NCI-H1092 treated with DMSO at 0.1 percent for 48 hours (cell line): ENCODE measurements at places on chromosomes 2 and 18.

- DNase-seq: no peak
Observed at GRCh38 chr18:73879328-73879727, 268.3 kb downstream of the FBXO15 start.

- DNase-seq: no peak
Observed at GRCh38 chr2:163341426-163341825, 394.4 kb downstream of the FIGN start.

- DNase-seq: no peak
Observed at GRCh38 chr18:50190236-50190635, 4.7 kb downstream of the MYO5B start.

DNA sequence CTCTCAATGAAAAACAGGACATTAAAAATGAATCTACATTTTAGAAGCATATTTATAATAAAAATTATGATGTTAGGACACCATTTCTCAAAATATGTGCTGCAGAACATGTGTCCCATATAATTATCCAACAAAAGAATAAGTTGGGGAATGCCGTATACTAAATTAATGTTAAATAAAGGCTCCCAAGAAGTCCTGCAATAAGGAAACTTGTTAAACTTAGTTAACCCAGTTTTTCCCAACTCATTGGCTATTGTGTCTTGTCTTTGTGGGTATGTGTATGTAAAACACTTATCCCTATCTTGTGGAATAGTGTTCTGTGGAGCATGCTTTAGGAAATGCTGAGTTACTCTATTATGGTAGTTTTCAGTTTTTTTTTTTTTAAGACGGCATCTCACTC lies 25.6 kb upstream of the GTF2A1L start:
- no peak for DNase-seq

- no peak for DNase-seq
Observed at GRCh38 chr2:32699151-32699550, 71.3 kb downstream of the TTC27 start.

- DNase-seq: peak; percentile 69
Observed at GRCh38 chr2:25341753-25342371, at the start of gene DNMT3A. Gene DNMT3A, minus strand, starts transcription at chr2:25341925. Its CDS starts 27,941 bp downstream, at chr2:25313984.

GRCh38 chr2:117760916-117761315 lies 53.6 kb upstream of the DDX18 start:
- no peak for DNase-seq

DNA sequence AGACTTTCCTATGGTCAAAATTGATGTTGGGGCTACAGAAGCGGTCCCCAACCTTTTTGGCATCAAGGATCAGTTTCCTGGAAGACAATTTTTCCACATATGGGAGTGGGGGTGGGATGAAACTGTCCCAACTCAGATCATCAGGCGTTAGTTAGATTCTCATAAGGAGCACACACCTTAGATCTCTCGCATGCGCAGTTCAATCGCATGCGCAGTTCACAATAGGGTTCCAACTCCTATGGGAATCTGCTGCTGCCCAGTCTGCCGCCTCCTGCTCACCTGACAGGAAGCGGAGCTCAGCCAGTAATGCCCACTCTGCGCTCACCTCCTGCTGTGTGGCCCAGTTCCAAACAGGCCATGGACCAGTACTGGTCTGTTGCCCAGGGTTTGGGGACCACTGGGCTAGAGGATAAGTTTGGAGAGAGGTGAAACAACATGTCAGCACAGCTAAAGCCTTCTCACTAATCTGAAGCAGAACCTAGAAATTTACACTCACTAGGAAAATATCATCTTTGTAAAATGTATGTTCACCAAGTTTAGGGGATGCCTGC lies 410.8 kb upstream of the ZNF804A start:
- no peak for DNase-seq

DNA sequence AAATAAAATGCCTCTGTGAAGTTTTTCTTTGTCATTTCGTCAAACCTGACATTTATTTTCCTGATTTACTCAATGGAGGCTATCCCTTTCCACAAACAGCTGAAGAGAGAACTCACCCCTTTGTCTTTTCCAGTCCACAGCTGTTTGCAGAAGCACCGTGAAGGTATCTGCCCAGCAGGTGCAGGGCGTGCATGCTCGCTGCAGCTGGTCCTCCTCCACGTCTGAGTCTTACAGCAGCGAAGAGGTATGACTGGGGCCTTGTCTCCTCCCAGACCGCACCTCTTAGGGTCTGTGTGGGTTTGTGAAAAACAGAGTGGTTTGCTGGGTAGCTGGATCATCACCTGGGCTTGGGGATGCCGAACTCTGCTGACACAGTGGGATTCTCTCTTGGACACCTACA lies 9.7 kb downstream of the SPP2 start:
- no peak for DNase-seq

GRCh38 chr2:88248280-88248828 lies 78.2 kb downstream of the THNSL2 start:
- DNase-seq: no peak

GRCh38 chr2:41994233-41994637 lies 53.6 kb upstream of the PKDCC start:
- no peak for DNase-seq

DNA sequence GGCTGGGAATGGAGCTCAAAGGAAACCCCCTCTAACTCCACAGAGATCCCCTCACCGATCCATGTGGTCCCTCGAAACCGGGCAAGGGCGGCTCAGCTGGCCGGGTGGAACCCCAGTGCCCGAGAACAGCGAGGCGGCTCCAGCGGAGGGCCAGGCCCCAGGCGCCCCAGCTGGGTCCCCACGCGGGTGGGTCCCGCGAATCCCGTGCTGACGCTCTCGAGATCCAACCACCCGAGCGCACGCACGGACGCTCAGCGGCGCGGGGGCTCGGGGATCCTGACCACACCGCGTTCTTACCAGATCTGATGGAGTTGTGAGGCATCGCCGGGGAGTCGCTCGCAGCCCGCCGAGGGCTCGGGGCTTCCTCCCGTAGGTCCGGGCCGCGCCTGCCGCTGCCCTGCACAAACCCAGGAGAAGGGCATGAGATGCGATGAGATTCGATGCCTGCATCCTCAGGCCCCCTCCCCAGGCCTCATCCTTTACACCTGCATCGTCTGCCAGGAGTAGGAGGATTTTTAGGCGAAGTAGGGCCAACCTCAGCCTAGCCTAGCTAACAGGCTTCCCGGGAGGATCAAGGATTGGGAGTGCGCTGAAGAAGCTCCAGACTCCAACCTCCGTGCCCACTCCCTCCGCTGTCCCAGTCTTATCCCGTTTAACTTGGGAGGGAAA lies 514 bp downstream of the PAX8 start:
- DNase-seq: no peak

DNA sequence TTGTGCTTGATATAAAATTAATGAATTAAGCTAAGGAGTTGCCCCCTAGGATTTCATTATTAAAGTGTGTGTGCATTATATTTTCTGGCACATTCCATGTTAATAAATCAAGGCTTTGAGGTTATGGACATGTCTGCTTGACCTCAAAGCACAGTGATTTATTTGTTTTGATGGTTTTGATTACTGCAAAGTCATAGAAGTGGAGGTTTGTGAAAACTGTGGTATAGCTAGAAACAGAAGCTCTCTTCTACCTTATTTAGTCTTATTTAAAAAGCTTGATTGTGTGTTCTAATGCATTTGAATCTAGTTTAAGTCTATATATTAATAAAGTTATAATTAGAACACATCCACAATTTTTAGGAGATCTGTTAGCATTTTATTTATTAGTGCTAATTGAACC lies 32.2 kb downstream of the DOK6 start:
- DNase-seq: no peak

DNA sequence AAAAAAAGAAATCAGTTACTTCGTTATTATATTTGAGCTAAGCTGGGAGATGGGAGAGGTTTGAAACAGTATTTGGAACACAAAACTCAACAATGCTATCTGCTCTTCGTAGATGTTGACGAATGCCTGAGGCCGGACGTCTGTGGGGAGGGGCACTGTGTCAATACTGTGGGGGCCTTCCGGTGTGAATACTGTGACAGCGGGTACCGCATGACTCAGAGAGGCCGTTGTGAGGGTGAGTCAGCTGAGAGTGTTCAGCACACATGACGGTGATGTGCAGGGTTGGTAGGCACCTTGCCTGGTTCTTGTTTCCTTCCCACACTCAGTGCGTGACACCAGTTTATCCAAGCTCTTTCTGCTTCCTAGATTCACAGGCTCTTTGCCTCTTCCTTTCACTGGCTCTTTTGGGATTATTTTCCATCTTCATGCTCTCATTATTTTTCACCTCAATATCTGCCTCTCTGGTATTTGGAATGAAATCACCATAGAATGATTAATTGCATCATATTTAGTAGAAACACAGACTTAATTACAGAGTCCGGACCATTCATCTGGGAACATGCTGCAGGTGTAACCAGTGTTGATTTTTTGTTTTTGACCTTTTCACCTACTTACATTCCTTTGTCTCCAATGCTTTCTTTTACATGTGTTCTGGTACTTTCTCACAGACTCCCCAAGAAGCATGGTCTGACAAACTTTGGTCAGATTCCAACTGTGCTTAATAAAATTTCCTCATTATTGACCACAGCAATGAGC lies 200.6 kb upstream of the RASGRP3 start:
- DNase-seq: no peak

- no peak for DNase-seq
Observed at GRCh38 chr18:76823587-76824011, 1.2 kb downstream of the ZNF236 start.

DNA sequence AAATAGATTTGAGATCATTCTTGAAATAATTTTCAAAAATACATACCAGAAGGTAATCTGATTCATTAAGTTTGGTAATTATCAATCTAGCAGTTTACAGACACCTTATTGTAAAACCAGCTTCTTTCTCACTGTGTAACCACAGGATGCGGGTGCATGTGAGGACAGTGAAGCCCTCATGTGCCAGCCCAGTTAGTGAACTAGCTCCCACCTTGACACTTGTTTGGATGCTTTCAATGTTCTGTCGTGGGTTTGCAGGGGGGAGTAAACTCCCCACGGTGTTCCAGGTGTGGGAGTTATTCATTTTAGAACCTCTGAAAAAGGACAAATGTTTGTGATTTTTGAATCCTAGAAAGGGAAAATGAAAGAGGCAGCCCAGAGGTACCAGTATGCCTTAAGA lies 59.0 kb downstream of the WDSUB1 start:
- no peak for DNase-seq

- peak; percentile 53 for DNase-seq
Observed at GRCh38 chr2:23454501-23455120, 69.6 kb downstream of the KLHL29 start.

DNA sequence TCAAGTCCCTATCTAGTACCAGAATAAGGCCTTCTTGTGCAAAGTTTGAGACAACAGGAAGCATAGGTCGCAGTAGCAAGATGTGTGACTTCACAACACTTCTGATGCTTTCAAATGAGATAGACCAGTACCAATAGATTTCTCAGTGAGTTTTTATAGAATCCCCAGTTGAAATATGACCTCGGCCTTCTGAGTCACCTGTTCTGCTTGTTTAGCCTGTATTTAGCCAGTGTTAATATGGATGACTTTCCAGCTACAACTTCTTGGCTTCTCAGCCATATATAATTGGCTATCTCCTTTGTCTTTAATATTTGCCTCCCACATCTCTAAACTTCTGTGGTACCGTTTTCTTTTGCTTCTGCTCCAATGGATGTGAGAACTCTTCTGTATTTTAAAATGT lies 113.8 kb downstream of the KYNU start:
- no peak for DNase-seq

GRCh38 chr2:197183355-197183754 lies 127.2 kb downstream of the ANKRD44 start:
- no peak for DNase-seq

GRCh38 chr2:48343154-48343553 lies 186.8 kb upstream of the STON1 start:
- DNase-seq: no peak

- no peak for DNase-seq
Observed at GRCh38 chr2:96400049-96401000, 64.8 kb downstream of the NCAPH start.

- no peak for DNase-seq
Observed at GRCh38 chr2:240462073-240462706, 26.7 kb downstream of the GPC1 start.

GRCh38 chr2:56540467-56540866 lies 356.7 kb downstream of the CCDC85A start:
- no peak for DNase-seq

- peak; percentile 64 for DNase-seq
Observed at GRCh38 chr2:211745295-211746097, 793.1 kb downstream of the ERBB4 start.

DNA sequence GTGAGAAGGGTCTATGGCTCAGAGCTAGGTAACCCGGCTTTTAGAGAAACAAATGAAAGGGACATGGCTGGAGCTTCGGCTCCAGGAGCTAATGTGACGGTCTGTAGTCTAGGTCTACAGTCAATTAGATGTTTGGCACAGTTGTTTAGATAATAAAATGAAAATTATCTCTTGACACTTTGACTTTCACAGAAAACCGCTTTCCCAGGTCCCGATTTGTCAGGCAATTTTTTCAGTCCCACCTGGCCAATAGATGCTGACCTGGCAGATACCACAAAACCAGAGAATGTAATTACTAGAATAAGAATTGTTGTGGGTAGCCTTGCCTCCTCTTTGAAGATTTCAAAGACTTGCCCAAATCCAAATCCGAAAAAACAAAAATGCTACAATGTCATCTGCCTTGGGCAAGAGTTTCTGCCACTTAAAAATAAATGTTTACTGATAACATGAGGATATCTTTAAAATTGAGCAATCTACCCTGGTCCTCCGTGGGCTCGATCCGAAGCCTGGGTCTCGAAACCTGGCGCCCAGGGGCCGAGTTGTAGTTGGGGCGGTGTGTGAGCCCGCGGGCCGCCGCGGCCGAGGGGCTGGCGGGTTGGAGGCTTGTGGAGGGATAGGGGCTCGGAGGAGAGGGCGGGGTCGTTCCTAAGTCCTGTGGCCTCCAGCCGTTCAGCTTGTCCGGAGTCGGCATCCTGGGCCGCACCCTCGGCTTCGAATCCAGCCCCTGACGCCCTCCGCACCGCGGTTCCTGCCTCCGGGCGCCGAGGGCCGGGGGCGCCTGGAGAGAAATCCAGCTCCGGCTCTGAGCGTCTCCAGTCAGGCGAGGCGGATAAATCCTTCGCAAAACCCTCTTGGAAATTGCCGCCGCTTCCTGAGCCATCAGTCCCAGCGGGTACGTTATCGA lies 2.3 kb downstream of the EMX1 start:
- no peak for DNase-seq

GRCh38 chr2:98572676-98573075 lies 35.6 kb downstream of the COA5 start:
- DNase-seq: no peak

DNA sequence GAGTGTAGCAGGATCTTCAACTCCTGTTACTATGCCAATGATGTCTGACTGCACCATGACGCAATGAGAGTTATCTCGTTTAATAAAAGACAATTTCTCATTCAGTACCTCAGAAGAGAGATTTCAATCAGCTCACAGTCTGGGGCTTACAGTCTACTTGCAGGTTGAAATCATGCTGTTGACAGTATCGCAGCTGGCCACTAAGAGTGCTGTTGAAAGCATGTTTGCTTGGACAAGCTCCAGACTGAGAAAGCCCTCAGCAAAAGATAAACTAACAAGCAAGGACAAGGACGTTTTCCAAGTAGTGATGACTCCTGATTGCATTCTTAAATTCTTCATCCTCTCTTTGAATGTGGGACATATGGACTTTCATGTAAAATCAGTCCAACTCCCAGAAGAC lies 145.2 kb upstream of the SYT4 start:
- peak; percentile 55 for DNase-seq

- no peak for DNase-seq
Observed at GRCh38 chr18:4847056-4847455, 350.0 kb downstream of the AKAIN1 start.
